ENCODE measurements at places on chromosomes 6 and 20.

- peak; percentile 98 for DNase-seq
Measured at GRCh38 chr6:160030103-160030502, 61.2 kb downstream of the IGF2R start.

- no peak for DNase-seq
Measured at GRCh38 chr6:44575644-44576043, 188.1 kb downstream of the CDC5L start.

- DNase-seq: no peak
Measured at GRCh38 chr6:87828044-87828443, 126.0 kb upstream of the AKIRIN2 start.

- DNase-seq: no peak
Measured at GRCh38 chr20:34579191-34579978, 20.9 kb downstream of the MAP1LC3A start.

DNA sequence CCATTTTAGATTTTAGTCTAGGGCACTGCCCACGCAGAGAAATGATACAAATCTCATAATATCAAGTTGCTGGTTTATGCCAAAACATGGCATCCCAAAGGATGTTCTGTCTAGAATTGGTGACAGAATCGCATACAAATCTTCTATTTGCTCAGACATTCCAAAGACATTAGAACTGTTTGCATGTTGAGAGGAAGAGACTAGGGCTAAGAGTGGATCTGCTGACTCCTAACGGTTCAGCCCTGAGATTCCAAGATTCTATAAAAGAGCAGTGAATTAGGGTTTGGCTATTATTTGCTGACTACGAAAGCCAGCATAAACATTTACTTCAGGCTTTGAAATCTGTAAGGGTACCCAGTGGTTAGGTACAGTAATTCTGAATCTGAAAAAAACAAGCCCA, 3.6 kb downstream of the EPB41L2 start:
- DNase-seq: peak; percentile 60

GRCh38 chr20:60001108-60001507, 42.9 kb downstream of the CDH26 start:
- peak; percentile 44 for DNase-seq

GRCh38 chr20:43188234-43188653, 1.5 kb downstream of the PTPRT start:
- DNase-seq: no peak

Data from muscle of leg (tissue), 16 donors.